ENCODE measurements at places on chromosomes 11 and 22.

DNA sequence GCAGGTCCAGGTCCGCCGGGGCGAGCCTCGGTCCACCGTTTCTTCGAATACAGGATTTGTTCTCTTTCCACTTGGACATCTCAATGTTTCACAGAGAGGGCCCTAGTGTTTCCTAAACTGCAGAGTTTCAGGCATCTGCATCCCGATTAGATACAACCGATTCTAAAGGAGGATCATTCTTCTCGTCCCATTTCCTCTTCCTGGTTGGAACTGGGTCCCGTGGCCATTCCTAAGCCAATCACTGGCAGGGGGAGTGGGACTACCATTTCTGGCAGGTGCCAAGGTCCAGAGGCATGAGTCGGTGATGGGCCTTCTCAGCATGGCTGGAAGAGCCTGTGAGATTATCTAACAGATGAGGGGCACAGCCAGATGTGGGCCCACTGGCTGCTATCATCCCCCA, 68.9 kb downstream of the ELFN2 start:
- no peak for DNase-seq

GRCh38 chr22:35596821-35597220, 20.3 kb downstream of the MB start:
- no peak for DNase-seq

DNA sequence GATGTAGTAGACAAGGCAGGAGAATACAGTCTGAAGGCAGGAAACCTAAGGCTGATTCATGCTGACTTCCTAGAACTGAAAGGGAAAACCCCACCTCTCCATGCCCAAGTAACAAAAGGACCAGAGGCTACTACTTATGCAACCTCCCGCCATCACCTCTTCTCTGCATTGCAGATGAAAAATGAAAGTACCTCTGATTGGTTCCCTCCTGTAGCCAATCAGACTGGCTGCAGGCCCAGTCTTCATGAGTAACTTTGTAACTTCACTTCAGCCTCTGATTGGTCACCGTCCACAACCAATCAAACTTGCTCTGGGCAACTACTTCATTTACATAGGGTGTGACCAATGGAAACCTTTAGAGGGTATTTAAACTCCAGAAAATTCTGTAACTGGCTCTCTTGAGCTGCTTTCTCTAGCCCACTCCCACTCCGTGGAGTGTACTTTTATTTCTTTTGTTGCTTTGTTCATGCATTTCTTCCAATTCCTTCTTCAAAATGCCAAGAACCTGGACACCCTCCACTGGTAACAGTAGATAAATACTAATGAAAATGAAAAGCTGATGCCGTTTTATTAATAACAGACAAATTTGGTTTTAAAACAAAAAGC, 5.2 kb upstream of the MAP6 start:
- no peak for DNase-seq

- DNase-seq = no peak
Measured at GRCh38 chr22:17140826-17141766, 18.0 kb downstream of the HDHD5 start.

- DNase-seq = no peak
Measured at GRCh38 chr22:43750751-43751150, 61.4 kb downstream of the EFCAB6 start.

- DNase-seq = no peak
Measured at GRCh38 chr22:47046411-47047065, 284.1 kb downstream of the TBC1D22A start.

DNA sequence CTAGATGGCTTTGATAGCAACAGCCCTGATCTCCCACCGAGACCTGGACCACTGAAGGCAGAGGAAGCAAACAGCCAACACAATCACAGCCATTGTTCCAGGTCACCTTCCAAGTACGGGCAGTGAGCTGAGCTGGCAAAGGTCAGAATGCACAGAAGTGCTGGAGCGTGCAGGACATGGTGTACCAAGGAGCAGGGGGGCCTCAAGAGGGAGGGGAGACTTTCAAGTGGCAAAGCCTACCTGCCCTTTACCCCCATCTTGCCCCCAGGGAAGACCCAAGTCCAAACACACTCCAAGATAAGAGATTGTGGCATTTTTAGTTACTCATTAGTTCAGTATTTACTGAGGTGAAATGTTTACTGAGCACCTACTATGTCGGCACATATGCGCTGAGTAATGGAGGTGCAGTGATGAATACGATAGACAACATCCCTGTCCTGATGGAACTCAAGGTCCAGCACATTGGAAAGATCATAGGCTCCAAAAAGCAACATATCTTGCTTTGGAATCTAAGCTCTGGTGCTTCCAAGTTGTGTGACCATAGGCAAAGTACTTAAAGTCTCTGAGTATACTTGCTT, 26.0 kb upstream of the TTC12 start:
- no peak for DNase-seq

DNA sequence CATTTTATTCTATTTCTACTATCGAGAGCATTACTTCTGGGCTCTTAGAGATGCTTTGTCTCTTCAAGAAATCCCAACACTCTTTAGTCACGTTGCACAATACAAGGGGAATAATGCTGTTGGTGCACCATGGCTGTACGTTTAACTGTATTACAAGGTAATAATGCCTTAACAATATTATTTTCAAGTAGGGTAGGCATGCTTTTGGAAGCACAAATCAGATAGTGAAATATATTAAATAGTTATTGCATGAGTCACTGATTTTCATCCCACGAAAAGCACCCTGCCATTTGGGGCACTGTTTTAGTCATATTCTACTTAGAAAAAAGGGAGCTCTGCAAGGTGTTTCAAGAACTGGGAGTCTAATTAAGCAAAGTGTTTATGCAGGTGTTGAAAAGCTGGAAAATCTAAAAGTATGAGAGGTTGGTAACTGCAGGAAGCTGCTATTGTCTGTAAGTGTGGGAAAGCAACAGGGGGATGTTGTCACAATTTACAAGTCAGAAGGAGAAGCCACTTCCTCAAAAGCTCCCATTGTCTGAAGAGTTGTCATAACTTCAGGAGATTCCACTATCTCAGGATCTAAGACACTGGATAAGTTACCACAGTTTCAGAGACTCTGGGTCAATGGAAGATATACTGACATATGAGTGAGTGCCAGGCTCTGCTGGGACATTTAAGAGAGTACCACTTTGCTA, 218.2 kb downstream of the JRKL start:
- no peak for DNase-seq

DNA sequence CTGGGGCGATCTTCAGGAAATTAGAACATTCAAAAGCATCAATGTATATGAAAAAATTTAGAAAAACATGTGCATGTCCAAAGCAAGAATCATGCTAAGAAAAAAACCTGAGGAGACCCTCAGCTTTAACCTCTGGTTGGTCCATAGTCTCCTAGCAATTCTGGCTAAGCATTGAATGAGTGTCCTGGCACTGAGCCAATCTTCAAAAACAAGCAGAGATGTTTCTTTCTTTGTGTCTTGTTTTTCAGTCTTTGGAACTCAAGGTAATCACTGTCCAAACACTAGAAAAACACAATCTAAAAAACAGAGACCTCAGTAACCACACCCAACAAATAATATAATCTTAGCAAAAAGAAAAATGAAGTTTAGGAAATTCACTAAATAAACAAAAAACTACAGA, 205.4 kb upstream of the CARD18 start:
- DNase-seq = no peak

DNA sequence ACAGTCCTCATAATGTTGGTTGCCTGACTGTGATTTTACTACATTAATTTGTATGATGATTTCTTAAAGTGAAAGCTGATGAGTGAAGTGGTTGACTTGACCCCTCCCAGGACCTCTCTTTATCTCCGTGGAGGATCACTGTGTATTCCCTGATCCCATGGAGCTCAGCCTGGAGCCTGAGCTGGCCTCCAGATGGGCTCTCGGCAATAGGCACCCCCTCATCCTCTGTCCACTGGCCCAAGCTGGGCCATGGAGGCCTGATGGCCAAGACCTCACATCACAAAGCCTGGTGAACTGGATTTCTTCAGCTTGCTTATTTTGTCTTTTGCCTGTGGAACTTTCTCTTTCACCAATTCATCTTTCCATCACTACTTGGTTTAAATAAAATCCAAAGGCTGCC, 75.2 kb downstream of the WNT11 start:
- no peak for DNase-seq

DNA sequence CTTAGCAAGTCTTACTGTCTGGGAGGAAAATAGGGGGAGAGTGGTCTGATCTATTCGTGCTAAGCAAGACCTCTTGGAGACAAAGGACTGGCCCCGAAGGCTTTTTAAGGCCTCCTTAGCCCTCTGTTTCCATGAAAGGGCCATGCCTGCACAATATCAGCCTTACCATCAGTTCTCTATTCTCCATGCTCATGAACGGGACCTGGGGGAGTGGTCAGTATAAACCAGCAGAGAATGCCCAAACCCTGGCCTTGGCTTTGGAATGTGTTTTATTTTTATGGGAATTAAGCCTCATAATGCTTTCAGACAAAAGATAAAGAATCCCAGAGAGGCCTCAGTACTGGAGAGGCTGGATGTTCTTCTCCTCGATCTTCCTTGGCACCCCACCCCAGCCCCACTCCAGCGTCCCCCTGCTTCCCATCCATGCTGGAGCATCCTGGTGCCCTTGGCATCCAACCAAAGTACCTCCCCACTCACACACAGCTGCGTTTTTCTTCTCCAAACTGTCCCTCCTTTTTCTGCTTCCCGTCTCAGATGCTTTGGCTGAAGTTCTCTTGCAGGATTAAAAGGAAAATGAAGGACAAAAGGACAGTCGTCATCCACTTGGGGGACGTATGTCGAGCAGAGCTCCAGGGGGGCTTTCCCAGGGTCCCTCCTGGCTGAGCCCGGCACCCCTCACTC, 18.6 kb downstream of the FXYD6 start:
- DNase-seq = no peak

- DNase-seq = no peak
Measured at GRCh38 chr11:100004541-100004940, 682.5 kb upstream of the ARHGAP42 start.

- no peak for DNase-seq
Measured at GRCh38 chr11:92384802-92385201, 160.2 kb downstream of the FAT3 start.

- DNase-seq = no peak
Measured at GRCh38 chr11:97979741-97980140, 1041.0 kb upstream of the CNTN5 start.

DNA sequence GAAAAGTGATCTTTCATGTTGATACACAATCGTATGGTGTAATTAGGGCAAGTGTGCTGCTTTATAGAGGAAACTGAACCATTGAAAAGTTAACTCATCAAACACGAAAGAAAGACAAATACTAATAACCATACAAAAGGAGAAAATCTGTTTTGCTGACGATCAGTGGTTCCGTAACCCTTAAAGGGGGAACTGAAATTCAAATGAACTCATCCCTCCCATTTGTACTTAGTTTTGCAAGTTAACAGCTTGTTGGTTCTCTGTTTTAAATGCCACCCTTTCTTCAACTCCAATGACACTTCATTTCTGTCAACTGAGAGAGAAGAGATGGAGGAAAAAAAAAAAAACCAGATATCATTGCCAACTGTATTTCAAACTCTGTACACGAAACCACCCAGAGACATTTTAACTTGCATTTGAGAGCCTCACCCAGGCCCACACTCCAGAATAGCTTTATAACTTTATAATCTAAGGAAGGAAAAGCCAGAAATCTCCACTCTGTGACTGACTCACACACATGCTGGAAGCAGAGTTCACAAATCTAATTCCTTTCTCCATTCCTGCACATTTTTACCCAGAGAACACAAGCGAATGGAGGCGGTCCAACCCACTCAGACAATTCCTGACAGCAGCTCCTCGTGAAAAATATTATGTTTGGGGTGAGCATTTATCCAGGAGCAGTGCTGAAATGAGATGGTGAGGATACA, 17.4 kb upstream of the CSNK2A3 start:
- no peak for DNase-seq

GRCh38 chr22:43094085-43094484, 4.9 kb upstream of the TTLL1 start:
- DNase-seq = no peak
